Vagina (tissue), 2 donors: ENCODE measurements at places on chromosomes 4 and X.

DNA sequence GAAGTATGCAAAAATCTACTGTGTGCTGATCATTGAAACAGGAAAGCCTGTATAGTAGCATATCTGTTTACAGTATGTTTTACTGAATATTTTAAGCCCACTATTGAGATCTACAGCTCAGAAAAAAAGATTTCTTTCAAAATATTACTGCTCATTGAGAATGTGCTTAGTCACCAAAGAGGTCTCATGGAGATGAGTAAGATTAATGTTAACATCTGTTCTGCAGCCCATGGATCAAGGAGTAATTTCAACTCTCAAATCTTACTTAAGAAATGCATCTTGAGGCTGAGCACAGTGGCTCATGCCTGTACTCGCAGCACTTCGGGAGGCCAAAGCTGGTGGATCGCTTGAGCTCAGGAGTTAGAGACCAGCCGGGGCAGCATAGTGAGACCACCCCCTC lies 3.3 kb downstream of the RNF4 start:
- DNase-seq: no peak

DNA sequence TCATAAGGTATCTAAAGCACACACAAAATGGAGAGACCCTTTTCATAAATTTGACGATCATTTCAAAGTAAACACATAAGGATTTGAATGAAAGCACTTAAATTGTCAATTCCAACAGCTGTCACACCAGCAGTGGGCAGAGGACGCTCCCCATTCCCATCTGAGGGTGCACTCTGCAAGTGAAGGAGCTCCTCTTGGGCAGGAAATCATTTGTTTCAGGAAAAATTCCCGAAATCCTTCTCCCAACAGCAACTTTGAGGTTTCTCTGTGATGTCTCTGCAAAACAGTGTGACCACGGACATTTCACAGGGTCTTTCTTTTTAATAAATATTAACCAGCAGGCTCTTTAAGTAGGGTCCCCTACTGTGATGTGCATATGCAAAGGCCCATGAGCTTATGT lies 111.0 kb downstream of the EPHA5 start:
- DNase-seq: no peak

GRCh38 chr4:97252615-97253154 lies 890.6 kb downstream of the STPG2 start:
- no peak for DNase-seq

DNA sequence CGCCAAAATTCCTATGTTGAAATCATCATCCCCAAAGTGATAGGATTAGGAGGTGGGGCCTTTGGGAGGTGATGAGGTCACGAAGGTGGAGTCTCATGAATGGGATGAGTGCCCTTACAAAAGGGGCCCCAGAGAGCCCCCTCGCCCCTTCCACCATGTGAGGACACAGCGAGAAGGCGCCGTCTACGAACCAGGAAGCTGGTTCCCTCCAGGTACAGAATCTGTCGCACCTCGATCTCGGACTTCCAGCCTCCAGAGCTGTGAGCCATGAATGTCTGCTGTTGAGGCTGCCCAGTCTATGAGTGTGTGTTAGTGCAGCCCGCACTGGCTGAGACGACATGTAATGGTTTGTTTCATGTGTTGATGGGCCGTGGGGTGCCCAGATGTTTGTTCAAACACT lies 60.3 kb downstream of the PRKX start:
- no peak for DNase-seq

DNA sequence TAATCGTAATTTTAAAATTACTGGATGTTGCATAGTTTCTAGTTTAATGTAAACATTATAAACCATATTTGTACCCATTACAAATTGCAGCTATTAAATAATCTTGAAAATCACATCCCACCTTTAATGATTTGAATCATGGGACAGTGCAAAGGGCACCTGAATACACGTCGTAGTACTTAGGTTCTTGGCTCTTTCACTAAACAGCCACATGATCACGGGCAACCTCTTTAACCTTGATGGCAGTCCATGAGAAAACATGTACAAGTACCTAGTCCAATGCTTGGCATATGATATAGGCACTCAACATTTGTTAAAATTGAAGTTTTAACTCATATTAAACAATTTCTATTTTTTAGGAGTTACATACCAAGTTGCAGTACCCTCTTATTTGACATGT lies 11.8 kb upstream of the FBXL5 start:
- no peak for DNase-seq

DNA sequence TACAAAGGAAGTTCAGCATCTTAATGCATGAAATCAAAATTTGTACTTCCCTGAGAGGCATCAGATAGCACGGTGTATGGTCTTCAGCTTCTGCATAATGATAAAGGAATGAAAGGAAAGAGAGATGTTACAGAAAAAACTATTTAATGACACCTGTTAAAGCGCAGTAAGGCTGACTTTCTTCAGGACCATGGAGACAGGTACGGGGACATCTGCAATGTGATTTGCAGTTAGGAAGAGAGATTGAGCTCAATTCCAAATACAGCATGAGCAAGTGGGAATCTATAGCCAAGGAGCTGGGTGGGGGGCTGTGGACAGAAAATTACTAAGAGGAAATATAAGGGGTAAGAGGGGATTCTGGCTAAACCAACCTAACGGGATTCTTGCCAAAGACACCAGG lies 39.3 kb downstream of the TMEM150C start:
- DNase-seq: no peak

GRCh38 chr4:3200423-3201090 lies 48.4 kb upstream of the MSANTD1 start:
- DNase-seq: no peak

DNA sequence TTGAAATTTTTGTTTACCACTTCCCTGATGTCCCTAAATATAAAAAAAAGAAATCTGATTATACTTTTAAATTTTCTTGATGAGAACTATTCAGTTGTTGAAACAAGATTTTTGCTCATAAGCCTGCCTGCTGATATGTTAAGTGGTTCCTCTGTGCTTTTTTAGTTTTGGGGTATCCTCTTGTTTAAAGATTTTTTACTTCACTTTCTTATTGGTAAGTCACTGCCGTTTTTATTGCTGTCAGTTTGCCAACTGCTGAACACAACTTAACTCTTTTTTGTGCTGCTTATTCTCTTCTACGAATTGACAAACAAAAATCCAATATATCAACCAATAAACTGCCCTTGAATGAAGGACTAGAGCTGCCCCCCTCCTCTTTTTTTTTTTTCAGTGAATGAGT lies 39.5 kb downstream of the GUCY1A1 start:
- no peak for DNase-seq

DNA sequence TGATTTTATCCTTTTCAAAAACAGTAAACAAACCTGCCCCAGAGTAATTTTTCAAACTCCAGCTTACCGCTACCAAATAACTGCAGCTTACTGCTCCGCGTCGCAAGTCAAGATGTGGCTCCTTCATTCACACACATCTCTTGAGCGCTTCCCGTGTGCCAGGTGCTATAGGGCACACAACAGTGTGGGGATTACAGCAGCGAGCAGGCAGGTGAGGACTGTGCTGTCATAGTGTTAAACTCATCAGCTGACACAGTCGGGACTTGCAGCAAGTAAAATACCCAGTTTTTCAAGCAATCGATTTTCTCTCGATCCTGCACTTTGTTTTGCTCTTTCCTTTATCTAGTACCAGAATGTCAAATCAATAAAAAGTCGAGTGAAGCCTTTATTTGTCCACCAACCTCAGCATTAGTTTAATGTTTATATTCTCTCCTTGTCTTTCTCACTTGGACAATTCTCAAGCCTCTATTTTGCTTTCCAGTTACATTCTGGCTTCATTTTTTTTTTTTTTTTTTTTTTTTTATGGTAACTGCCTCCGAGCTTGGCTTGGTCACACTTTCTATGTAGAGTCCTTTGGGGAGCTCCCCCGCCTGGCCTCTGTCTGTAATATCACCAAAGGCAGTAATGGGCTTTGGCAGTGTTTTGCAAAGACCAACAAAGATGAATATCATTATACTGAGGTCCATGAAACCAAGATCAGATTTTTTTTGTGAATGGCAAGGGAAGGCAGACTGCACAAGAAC lies 8.3 kb upstream of the ASB5 start:
- no peak for DNase-seq

DNA sequence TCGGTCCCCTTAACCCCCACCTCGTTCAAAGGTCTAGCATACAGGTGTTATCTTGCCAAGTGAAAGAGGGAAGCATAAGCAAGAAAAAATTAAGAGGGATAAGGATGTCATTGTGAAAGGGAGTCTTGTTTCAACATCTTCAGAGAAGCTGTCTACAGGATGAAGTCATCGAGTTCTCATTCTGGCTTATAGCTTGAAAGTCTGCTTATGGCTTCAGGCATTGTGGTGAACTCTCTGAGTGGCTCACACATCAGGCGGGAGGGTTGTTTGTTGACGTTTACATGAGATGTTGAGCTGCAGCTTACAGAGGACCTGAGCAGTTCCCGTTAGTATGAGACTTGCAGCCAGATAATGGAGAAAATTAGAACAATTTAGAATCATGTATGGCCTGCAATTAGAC lies 16.6 kb downstream of the MAGEA9B start:
- no peak for DNase-seq

GRCh38 chrX:21943460-21944135 lies 3.1 kb downstream of the SMS start:
- no peak for DNase-seq

DNA sequence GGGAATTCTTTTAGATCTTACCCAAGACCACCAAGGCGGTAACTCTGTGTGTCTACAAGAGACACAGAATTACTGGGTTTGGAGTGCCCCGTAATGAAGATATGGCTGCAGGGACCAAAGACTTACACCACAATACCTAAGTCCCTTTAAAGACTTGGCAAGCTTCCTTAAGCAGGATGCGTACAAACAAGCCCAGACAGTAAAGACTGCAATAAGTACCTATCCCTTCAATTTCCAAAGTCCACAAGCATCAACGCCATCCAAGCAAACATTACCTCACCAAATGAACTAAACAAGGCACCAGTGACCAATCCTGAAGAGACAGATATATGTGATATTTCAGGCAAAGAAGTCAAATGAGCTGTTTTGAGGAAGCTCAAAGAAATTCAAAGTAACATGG lies 42.3 kb upstream of the RNF128 start:
- DNase-seq: no peak

DNA sequence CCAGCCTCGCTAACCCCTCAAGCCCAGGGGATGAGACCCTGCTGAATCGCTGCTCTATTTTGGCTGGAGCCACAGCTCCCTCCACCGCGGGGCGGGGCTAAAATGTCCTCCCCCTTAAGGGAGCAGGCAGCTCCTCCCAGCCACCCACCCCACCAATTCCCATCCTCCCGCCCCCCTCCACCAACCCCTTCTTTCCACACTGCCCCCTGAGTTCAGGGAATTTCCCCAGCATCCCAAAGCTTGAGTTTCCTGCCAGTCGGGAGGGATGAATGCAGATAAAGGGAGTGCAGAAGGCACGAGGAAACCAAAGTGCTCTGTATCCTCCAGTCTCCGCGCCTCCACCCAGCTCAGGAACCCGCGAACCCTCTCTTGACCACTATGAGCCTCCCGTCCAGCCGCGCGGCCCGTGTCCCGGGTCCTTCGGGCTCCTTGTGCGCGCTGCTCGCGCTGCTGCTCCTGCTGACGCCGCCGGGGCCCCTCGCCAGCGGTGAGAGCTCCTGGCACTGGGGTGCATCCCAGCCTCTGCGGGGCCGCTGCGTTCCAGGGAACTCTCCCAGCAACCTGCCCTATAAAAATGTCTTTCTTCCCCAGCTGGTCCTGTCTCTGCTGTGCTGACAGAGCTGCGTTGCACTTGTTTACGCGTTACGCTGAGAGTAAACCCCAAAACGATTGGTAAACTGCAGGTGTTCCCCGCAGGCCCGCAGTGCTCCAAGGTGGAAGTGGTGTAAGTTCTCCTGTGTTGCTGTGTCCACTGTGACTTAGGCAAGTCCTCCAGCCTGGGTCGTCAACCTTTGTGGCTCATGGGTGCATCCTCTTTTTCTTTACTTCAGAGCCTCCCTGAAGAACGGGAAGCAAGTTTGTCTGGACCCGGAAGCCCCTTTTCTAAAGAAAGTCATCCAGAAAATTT lies at the start of gene CXCL6:
Gene CXCL6 (plus strand): TSS at position 306 of the 907 bp plus-strand sequence. CDS start 73 bp downstream, at position 379.
- DNase-seq: no peak

- DNase-seq: no peak
Observed at GRCh38 chr4:105145156-105145902, 1.3 kb upstream of the TET2 start.

- DNase-seq: no peak
Observed at GRCh38 chrX:108117988-108118387, 26.4 kb downstream of the ATG4A start.

DNA sequence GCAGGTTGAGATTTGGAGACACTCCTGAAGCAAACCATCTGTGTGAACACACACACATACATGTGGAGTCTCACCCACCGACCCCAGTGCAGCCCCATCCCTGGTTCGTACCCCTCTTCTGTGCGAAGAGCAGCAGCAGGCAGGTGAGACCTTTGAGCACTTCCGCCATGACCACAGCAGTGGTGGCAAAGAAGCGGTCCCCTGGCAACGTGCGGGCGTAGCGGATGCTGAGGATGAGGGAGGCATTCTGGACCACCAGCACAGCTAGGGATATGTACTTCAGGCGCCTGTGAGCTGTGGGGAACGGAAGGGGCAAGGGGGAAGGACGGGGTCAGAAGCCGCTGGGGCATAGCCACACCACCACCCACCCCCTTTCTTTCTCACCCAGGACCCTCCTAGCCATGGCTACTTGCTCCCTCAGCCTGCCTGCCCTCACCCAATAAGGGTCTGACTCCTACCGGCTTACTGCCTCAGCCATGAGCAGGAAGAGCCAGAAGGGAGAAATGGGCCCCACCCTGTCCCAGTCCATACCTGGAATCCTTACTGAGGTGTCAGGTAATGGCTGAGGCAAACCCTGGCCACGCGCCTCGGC lies 1.6 kb downstream of the SLC35A2 start:
- DNase-seq: no peak

DNA sequence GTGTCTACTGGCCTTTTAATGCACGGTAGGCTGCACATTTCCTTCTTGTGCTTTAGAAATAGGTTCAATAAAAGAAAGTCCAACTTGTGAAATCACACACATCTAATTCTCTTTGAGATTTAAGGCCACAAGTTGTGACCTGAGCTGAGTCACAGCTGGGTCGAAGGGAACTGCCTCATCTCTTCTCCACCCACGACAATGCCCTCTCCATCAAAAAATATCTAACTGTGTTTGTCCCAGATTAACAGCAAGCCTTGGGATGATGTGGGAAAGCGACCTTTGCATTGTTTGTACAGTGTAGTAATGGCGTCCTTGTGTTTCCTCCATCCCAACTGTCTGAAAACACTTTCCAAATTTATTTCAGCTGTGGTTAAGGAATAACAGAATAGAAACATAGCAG lies 168.9 kb downstream of the AMELX start:
- no peak for DNase-seq

GRCh38 chr4:125045311-125045710 lies 269.4 kb upstream of the FAT4 start:
- no peak for DNase-seq

GRCh38 chr4:20084488-20084887 lies 167.2 kb upstream of the SLIT2 start:
- no peak for DNase-seq

- no peak for DNase-seq
Observed at GRCh38 chr4:128819082-128819742, 9.7 kb downstream of the JADE1 start.
